ENCODE measurements at places on chromosomes 12 and 14. TPM values are rescaled to one million over a fixed set of nuclear protein-coding genes. Genes with fewer than 3 reads are reported as not detected.

GRCh38 chr12:49893753-49894750, 9.6 kb downstream of the FAIM2 start:
- H3K4me3 ChIP-seq, result no peak overlapping the region
- no peaks in the 10 kb centered on the region for H3K27me3 ChIP-seq
- DNase-seq, result peak; percentile 90
- H3K36me3 ChIP-seq, result no peaks in the 10 kb centered on the region

DNA sequence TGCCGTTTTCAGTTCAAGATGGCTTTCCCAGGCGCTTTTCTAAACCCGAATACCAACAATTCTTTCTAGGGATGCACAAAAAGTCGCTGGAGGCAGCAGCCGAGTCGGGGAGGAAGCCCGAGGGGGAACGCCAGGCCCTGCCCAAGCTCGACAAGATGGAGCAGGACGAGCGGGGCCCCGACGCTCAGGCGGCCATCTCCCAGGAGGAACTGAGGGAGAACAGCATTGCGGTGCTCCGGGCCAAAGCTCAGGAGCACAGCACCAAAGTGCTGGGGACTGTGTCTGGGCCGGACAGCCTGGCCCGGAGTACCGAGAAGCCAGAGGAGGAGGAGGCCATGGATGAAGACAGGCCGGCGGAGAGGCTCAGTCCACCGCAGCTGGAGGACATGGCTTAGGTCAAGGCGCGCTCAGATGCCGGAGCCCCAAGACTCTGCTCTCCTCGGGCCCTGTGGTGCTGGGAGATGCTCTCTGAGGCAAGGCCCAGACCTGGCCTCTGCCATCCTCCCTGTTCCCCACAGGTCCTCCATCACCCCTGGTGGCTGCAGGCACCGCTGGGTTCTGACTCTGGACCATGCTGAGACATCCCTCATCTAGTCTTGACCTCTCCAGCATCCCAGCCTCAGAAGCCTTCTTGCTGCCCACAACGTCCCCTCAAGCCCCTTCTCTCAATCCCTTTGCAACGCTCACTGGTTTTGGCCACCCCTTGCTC, 21.4 kb downstream of the VSX2 start:
- DNase-seq, result no peak
- no peaks in the 10 kb centered on the region for H3K36me3 ChIP-seq
- H3K27ac ChIP-seq, result no peak overlapping the region
- H3K4me1 ChIP-seq, result no peaks in the 10 kb centered on the region

DNA sequence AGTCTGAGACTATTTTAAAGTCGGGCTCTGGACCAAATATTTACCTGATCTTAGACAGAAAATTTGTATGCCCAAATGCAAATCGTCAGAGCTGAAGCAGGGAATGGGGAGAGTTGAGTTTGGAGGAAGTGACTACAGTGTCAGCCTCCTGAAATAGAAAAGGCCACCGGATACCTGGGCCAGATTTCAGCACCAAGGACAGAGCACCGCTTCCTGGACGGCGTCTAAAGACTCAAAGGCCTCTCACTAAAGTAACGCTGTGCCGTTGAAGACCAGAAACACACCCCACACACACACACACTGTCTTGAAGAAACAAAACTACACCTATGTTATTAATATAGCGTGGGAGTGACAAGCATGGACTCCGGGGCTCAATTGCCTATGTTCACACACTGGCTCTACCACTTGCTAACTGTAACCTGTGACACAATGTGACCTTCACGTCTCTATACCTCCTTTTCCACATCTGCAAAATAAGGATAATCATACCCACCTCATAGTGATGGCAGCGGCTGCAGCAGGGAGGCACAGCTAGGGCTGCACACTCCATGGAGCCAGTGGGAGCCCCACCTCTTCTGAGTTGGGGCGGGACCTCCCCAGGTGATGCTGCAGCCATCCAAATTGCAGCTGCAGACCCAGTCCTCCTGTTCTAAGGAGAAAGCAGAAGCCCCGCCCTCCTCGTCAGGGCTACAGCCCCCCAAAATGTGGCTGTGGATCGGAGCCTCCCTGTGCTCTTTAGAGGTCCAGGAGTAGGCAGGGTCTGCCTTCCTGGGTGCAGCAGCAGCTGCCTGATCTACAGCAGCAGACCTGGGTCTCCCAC, 35.6 kb downstream of the KRT76 start:
- H3K4me1 ChIP-seq, result no peaks in the 10 kb centered on the region
- H3K27ac ChIP-seq, result no peak overlapping the region
- H3K27me3 ChIP-seq, result no peaks in the 10 kb centered on the region
- peak; percentile 61 for DNase-seq
- no peak overlapping the region for H3K4me3 ChIP-seq
- no peaks in the 10 kb centered on the region for H3K36me3 ChIP-seq

The SOAT2 gene
- 0.16 TPM for total RNA-seq

GRCh38 chr12:40692765-40693206, 547 bp downstream of the CNTN1 start:
- no peaks in the 10 kb centered on the region for H3K36me3 ChIP-seq
- peaks cover 13% of the 10 kb centered on the region for H3K27me3 ChIP-seq
- no peaks in the 10 kb centered on the region for H3K4me1 ChIP-seq
- H3K27ac ChIP-seq, result peak overlapping the region; percentile 55

DNA sequence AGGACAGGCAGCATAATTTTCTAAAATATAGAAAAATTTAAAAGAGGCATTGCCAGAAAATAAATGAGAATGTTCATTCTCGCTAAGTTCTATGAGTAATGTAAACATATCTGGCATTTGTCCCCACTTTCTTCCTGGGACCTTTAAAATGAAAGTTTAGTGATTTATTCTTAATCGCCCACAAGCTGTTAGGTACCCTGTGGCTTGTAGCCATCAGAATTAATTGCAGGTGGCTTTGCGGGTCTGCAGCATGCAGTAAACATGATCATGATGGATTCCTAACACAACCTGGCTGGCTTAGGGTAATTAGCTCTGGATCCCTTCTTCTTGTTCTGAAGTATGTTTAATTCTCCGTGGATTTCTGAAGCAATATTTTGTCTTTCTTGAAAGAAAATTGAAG, 103.5 kb upstream of the FRMD6 start:
- H3K4me3 ChIP-seq, result no peak overlapping the region
- no peaks in the 10 kb centered on the region for H3K36me3 ChIP-seq
- H3K27ac ChIP-seq, result peak overlapping the region; percentile 77
- H3K4me1 ChIP-seq, result peaks cover 3% of the 10 kb centered on the region

DNA sequence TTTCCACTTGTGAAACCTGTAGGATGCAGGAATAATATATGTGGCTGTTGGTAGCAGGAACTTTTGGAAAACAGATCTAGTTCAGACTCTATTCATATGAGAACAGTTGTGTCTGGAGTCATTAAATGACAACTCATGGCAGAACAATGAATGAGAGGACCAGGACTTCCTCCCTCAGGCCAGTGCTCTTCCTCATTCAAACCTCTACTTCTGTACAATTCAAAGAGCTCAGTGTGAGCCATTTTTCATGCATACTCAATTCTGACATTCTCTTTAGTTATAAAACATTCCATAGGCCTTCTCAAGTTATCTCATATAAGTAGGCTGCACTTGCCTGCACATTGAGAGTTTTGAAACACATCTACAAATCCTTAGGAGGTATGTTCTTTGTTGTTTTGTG, 1526.6 kb upstream of the FLRT2 start:
- no peaks in the 10 kb centered on the region for H3K4me1 ChIP-seq
- H3K4me3 ChIP-seq, result no peak overlapping the region
- no peak for DNase-seq
- H3K27ac ChIP-seq, result no peak overlapping the region
- H3K27me3 ChIP-seq, result no peaks in the 10 kb centered on the region

GRCh38 chr14:35539969-35540368, 6.0 kb downstream of the INSM2 start:
- peaks cover 10% of the 10 kb centered on the region for H3K27me3 ChIP-seq
- H3K27ac ChIP-seq, result no peak overlapping the region
- no peak overlapping the region for H3K4me3 ChIP-seq
- no peaks in the 10 kb centered on the region for H3K4me1 ChIP-seq

DNA sequence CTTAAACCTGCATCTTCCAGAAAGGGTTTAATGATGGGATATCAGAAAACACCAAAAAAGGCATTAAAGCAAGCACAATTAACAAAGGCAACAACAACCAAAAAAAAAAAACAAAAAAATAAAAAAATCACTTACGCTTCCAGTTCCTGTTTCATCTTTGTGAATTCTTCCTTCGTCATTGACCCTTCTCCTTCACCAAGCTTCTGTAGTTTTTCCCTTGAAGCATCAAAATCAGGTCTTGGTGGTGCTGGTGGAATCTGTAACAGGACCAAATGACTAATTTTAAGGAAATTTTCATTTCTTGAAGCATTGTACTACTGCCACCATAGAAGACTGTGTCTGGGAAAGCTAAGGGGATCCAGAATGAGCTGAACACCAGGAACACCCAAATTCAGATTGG, 24.5 kb downstream of the SNX6 start:
- no peaks in the 10 kb centered on the region for H3K4me1 ChIP-seq
- no peaks in the 10 kb centered on the region for H3K27me3 ChIP-seq
- H3K4me3 ChIP-seq, result no peak overlapping the region
- no peak overlapping the region for H3K27ac ChIP-seq

The BHLHE41 gene
- 9.2 TPM for total RNA-seq

GRCh38 chr14:103871596-103872480, 24.5 kb upstream of the PPP1R13B start:
- peak overlapping the region; percentile 46 for H3K27ac ChIP-seq
- H3K27me3 ChIP-seq, result no peaks in the 10 kb centered on the region
- H3K4me3 ChIP-seq, result peak overlapping the region; percentile 17
- peak; percentile 54 for DNase-seq

DNA sequence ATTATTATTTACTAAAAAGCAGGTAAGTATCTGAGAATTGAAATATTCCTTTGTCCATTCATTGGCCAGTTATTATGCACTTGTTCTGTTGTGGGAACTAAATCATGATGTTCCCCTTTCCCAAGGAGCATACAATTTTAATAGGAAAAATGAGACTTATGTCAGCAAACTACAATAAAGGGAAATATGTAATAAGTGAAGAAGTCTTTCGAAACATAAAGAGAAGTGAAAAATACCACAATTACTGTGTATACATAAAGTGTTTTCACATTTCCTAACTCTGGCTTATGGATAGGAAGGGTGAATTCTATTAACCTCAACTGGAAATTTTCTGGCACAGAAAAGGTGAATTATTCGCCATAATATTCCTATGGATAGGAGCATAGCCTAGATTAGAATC, 78.4 kb upstream of the DNM1L start:
- no peaks in the 10 kb centered on the region for H3K36me3 ChIP-seq
- H3K27ac ChIP-seq, result no peak overlapping the region
- H3K4me3 ChIP-seq, result no peak overlapping the region
- no peaks in the 10 kb centered on the region for H3K27me3 ChIP-seq
- H3K4me1 ChIP-seq, result no peaks in the 10 kb centered on the region

The MYL6 gene
- total RNA-seq, result 1,981 TPM

- H3K36me3 ChIP-seq, result no peaks in the 10 kb centered on the region
- H3K4me1 ChIP-seq, result no peaks in the 10 kb centered on the region
- no peaks in the 10 kb centered on the region for H3K27me3 ChIP-seq
- H3K4me3 ChIP-seq, result peak within 1 kb of the TSS; percentile 61
- DNase-seq, result no peak
Measured at GRCh38 chr14:21098076-21098891, at the start of gene ZNF219. TSS of gene ZNF219 (minus strand) at chr14:21098655. CDS start at chr14:21093591, 5,064 bp downstream.

DNA sequence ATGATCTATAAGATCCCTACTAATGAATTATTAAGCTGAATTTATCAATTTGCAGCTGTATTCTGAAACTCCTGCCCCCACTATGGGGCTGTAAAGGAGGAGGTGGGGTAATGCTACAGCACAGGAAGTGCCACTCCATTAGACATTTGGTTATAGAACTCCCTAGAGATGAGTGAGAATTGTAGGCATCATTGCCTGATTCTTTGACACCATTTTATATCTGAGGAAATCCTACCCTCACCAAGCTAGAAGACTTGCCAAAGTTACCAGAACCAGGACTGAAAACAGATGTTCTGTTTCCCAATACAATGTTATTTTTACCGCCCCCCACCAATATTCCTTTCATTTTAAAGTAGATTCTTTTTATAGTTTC, 182.4 kb downstream of the EGLN3 start:
- H3K27ac ChIP-seq, result no peak overlapping the region
- H3K36me3 ChIP-seq, result no peaks in the 10 kb centered on the region
- H3K4me3 ChIP-seq, result no peak overlapping the region
- DNase-seq, result no peak

The VRK1 gene
- total RNA-seq, result 13.1 TPM

The RTL1 gene
- total RNA-seq, result not detected

- H3K27ac ChIP-seq, result no peak overlapping the region
- no peaks in the 10 kb centered on the region for H3K36me3 ChIP-seq
- no peak for DNase-seq
- H3K4me3 ChIP-seq, result no peak overlapping the region
- no peaks in the 10 kb centered on the region for H3K4me1 ChIP-seq
- H3K27me3 ChIP-seq, result no peaks in the 10 kb centered on the region
Measured at GRCh38 chr12:17016116-17016864, 410.3 kb upstream of the LMO3 start.

- no peaks in the 10 kb centered on the region for H3K27me3 ChIP-seq
- no peaks in the 10 kb centered on the region for H3K36me3 ChIP-seq
- H3K4me1 ChIP-seq, result no peaks in the 10 kb centered on the region
- peak; percentile 43 for DNase-seq
Measured at GRCh38 chr12:12927211-12928079, 24.5 kb downstream of the GPRC5D start.

DNA sequence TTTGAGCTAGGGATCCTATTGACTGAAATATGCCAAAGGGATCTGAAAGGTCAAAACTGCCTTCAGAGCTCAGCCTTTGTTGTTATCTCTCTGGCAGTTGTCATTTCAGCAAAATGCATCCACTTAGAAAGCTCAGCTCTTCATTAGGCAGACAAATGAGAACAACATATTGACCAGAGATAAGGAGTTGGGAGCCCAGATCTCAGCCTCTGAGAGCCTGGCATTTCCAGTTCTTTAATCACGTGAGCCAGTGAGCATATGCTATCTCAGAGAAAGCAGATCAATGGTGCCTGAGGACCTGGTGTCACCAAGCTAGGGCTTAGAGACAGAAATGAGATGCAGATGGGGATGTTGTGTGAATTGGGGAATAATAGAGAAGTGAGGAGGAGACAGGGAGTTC, 101.1 kb downstream of the DAD1 start:
- H3K4me1 ChIP-seq, result no peaks in the 10 kb centered on the region
- no peak for DNase-seq
- no peak overlapping the region for H3K4me3 ChIP-seq

Measured in breast epithelium (tissue), 4 donors.